Right hindlimb (tissue), 1 donor: ENCODE measurements at places on chromosomes 4 and X.

GRCh38 chr4:52750819-52751486 lies at the start of gene ERVMER34-1:
TSS of gene ERVMER34-1 (minus strand) at chr4:52751425. CDS start at chr4:52745520, 5,905 bp downstream.
- peak; percentile 53 for DNase-seq

- DNase-seq: peak; percentile 35
Measured at GRCh38 chrX:38220024-38220414, 652 bp downstream of the SRPX start.

DNA sequence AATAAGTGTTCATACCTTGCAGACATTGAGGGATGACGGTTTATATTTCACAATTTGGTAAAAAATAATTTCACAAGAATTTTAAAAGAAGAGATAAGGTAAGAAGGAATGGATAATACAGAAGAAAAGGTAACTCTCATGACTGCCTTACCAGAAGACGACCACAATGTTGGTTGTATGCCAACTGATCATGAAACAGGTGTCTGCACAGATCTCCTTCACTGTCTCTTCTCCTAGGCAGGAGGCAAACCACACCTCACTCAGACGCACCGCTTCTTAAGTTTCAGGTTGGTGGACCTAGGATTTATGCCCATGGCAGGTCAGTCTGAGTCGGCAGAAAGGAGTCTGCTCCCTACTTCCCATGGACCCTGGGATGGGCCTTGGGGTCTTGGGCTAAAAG lies 177.2 kb downstream of the VSIG4 start:
- DNase-seq: no peak

GRCh38 chr4:140947506-140947905 lies 185.8 kb downstream of the RNF150 start:
- no peak for DNase-seq

DNA sequence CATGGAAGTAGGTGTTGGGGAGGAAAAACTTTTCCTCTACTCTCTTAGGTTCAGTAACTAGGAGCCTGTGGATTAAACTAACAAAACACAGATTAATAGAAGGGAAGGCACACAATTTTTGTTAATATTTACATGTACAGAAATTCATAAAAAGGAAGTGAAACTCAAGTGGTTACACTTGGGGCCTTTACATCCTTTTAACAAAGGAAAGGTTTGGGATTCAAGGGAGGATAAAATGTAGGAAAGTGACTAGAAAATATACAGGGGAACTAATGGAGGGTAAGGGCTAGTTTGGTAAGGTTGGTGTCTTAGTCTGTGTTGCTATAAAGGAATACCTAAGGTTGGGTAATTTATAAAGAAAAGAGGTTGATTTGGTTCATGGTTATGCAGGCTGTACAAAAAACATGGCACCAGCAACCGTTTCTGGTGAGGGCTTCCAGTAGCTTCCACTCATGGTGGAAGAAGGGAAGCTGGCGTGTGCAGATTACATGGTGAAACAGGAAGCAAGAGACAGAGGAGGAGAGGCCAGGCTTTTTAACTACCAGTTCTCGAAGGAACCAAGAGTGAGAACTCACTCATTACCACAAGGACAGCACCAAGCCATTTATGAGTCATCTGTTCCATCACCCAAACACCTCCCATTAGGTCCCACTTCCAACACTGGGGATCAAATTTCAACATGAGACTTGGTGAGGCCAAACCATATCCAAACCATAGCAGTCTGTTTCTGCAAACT lies 124.4 kb downstream of the CHRDL1 start:
- no peak for DNase-seq

DNA sequence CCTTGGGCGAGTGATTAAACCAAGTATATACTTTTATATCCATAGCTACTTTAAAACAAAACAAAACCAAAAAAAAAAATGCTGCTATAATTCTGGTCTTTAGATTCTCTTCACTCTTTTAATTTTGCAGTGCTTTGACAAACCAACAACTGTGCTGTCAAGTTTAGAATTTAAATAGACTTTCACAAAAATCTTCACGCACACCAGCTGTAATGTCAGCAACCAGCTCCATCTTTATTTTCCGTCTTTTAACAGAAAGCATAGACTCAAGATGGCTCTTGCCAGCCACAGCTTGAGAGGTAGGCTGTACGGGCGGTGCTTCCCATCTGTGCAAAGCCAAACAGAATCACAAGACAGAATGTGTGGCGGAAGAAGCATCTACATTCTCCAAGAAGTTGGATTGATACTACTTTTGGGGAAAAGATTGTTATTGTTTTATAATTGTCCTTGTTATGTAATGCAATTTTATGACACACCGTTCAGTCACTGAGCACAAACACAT lies 388.3 kb upstream of the MAGEC2 start:
- no peak for DNase-seq
